Fibroblast of skin of scalp (primary cell): ENCODE measurements at places on chromosomes 5 and 9.

DNA sequence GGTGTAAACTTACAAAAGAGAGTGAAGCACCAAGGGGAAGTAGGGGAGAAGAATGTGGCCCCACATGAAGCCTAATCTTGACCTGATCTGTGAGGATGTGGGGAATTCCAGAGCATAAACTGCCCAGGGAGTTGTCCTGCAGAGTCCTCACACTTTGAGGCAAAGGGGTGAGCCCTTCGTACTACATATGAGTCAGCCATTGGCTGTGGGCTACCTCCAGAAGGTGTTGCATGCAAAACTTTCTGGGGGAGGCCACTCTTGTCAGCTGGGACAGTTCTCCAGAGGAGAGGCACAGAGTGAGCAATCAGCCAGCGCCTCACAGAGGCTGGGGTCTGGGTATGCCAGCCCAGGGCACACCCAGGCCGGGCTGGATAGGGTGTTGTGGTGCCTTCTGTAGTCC lies 98.1 kb upstream of the NMUR2 start:
- DNase-seq, result no peak

- DNase-seq, result no peak
These were observed 62.9 kb downstream of the NREP start for GRCh38 chr5:111694133-111694532.

DNA sequence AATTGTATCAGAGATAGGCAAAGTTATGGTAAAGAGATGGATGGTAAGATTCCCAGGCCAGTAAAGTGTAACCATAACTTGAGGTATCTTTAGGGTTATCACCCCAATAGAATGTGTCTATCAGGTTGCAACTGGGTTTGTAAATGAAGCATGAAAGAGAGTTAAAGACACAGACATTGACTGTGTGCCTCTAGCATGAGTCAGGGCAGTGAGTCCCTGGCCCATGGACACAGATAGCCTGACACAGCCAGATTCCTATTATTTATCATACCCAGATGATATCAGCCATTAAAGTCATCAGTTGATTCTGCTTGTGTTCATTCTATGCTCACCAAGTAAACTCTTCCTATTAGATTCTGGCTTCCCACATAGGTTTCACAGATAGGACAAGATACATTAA lies 33.5 kb upstream of the SNAPC3 start:
- DNase-seq, result no peak

DNA sequence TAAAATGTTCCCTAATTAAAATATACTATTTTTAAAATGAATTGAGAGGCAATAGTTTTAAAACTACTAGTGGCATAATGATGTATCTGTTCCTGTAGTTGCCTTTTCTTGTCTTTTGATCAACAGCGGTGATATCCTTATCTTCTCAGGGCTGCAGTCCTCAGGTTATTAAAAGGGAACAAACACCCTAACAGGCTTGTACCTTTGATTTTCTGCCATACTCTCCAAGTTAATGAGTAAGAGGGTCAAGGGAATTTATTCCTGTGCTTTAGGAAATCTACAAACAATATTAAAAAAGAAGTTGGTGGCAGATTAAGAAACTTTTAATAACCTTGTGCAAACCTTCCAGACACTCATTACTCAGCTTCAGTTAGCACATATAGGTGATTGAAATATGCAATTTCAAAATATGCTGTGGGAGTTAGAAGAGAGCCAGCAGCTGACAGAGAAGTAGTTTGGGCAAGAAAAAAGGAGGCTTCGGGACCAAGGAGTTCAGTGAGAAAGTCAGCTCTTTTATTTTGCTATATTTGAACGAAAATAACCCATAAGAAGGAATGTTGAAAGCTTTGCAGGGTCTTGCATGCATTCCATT lies 81.0 kb upstream of the TLE4 start:
- DNase-seq, result no peak

GRCh38 chr5:180341595-180341994 lies 11.5 kb downstream of the GFPT2 start:
- no peak for DNase-seq

- peak; percentile 7 for DNase-seq
These were observed 722 bp downstream of the TBC1D9B start for GRCh38 chr5:179906795-179907555.

DNA sequence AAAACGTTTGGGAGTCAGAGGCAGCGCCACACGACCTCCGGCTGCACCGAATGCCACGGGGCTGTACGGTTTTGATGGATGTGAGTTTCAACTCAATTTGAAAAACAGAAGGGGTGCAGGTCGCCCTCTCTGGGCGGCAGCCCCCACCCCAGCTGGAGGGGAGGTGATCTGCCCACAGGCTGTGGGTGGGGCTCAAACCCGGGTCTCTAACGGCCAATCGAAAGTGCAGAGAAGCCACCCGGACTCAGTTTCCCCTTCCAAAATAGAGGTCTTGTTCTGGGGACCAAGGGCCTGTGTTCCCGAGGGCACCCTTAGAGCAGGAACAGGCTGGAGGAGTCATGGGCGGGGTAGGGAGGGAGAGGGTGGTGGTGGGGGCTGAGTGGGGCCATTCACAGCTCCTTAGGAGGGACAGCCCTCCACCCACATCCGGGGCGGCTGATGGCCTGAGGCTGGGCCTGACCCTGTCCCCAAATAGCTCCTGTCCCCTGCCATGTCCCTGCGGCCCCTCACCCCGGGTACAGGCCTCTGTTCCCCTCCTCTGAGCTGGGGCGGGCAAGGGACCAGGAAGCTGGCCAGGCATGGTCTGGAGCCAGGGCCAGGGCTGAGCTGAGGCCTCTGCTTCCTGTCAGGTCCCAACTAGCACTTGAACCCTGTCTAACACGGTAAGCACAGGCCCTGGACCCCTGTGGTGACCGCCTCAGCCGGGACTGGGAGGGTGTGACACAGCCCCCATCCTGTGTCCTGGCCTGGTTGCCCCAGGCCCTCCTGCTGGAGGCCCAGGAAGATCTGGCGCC lies 22.6 kb upstream of the NOTCH1 start:
- DNase-seq, result no peak

- no peak for DNase-seq
These were observed 106.3 kb upstream of the NR3C1 start for GRCh38 chr5:143509758-143510221.

GRCh38 chr9:119639287-119639955 lies 270.2 kb upstream of the BRINP1 start:
- DNase-seq, result peak; percentile 4

- no peak for DNase-seq
These were observed 129.1 kb upstream of the BOD1 start for GRCh38 chr5:173745557-173745956.

- no peak for DNase-seq
These were observed 2.8 kb downstream of the LMX1B start for GRCh38 chr9:126616521-126616976.

DNA sequence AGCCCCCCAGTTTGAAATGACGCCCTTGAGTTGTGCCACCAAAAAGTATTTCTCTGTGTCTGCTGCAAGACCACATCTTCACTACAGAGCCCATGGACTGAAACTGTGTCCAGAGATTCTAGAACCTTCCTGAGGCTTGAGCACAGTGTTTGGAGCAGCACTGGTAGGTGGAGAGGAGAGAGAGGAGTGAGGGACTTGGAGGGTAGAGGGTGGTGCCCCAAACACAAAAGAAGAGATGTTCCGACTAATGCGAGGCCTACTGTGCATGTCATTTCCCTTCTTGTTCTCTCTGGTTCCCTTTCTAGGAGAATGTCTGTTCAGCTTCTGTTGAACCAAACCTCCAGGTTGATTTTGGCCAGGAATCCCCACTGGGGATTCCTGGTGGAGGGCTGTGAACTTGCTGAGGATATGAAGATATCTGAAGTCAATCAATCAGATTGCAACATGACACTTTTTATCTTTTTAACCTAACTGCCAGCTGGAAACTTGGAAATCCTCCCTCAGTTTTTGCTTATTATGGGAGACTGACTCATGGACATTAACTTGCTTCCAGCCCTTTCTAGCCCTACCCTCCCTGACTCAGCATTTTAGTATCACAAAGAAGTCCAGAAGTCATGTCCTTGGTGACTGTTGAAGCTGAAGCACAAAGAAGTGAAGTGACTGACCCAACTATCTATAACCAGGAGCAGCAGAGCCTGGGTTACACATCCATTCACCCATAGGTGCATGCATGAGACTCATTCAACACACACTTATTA lies 154.5 kb downstream of the NR3C1 start:
- DNase-seq, result peak; percentile 78

DNA sequence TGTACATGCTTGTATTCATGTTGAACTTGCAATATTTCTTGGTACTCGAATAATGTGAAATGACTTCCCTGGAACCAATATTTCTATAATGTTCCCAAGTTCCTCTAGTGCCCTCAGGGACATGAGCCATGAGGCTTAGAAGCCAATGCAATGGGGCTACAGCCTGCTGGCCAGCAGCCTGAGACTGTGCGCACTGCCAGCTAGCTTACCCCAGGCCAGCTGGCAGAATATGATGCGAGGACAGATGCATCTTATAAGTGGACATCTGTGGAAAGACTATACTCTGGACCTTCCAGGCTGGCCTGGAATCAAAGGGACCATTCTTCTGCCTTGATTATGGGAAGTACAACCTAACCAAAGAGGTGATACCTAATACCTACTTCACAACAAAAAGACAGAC lies 1862.0 kb upstream of the ACO1 start:
- DNase-seq, result no peak

DNA sequence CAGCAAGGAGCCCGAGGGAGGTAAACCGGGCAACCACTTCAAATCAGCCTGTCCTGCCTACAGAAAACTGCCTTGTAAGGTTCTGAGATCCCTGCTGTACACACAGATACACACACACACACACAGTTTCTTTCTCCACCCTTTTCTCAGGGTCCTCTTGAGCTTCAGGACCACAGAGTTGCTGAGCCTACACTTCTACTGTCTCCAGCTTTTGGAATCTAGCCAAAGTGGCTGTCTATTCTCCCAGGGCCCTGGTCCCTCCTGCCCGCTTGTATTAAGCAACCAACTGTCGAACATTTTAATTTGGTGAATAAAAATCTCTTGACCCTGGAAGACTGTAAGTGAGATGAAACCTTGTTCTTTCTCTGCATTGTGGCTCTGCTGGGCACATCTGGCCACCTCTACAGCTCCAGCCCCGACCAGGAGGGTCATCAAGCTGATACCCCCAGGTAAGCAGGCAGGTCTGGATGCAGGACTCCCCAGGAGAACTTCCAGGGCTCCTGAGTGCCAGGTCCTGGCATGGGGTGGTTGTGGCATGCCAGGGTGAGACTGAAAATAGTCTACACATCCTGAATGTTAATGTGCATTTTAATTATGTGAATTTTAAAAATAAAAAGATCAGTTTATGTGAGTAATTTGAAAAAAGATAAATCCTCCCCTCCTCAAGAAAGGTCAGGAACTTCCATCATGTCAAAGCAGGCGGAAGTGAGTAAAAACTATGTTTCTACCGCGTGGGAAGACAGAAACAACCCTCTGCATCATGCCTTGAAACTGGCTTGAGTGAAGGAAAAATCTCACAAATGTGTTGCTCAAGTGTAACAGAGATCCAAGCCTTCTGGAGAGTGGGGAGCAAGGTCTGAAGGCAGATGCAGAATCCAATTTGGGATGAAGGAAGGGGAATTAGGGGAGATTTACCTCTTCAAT lies 15.0 kb upstream of the S1PR3 start:
- no peak for DNase-seq

DNA sequence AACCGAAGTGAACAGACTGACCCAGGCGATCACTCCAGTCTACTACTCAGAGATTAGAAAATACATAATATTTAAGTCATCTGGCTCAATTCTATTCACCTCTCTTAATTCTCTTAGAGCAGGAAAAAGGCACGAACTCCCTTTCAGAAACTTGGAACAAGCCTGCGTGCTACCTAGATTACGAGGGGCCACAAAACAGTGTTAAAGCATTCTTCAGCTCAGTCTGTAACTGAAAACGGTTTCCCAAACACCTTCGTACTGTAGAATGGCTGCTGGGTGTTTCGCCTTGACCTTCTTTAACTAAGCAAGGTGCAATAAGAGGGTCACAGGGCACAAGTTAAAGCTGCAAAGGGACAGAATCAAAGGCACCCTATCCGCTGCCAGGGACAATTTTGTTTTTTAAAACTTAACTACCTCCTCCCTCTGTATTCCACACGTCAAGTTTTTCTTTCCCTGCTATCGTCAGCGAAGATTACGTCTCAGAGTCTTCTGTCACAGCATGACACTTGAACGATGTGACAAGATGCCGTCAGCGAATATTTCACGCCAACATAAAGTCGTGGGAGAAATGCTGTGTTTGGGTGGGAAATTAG lies 687 bp downstream of the LYSMD3 start:
- peak; percentile 22 for DNase-seq

- DNase-seq, result peak; percentile 12
These were observed 39.6 kb downstream of the SLC38A9 start for GRCh38 chr5:55672477-55672911.

GRCh38 chr5:32123058-32123805 lies 50.9 kb downstream of the GOLPH3 start:
- no peak for DNase-seq

- DNase-seq, result no peak
These were observed 698.0 kb upstream of the MEF2C start for GRCh38 chr5:89580976-89581375.

DNA sequence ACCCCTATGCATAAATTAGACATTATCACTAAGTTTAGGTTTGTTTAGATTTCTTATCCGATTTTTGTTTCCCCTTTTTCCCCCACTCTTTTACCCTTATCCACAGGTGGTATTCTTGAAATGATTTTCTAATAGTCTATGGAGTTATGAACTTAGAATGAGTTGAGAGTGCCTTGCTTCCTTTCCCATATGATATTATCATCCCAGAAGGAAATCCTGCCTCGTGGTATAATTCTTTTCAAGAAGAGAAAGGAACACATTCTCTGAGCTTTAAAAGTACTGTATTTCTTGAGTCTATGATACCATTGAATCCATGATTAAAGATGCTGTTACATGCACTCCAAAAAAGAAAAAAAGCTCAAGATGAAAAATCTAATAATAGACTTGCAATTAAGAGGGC lies 76.9 kb upstream of the ADAMTSL1 start:
- no peak for DNase-seq

GRCh38 chr5:177473443-177474001 lies at the start of gene DBN1:
Gene DBN1 (minus strand): TSS chr5:177473634. CDS start chr5:177473521, 113 bp downstream.
- peak; percentile 79 for DNase-seq

- no peak for DNase-seq
These were observed 1013.4 kb upstream of the COX7C start for GRCh38 chr5:85604378-85604777.

DNA sequence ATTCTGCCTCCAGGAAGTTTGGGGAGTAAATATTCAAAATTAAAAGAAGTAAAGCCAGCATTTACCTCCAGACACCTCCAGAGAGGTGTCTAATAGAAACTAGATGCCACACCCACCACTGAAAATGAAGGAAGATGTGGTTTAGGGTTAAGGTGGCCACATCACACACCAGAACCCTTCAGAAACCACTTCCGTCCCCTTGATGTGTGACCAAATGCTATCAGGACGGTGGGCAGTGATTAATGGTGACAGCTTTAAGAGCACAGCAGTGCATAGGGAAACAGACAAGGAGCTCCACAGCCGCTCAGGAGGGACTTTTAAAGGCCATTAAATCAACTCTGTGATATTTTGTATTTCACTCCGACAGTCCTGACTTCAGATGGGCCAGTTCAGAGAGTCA lies 295.2 kb downstream of the BRINP1 start:
- no peak for DNase-seq

DNA sequence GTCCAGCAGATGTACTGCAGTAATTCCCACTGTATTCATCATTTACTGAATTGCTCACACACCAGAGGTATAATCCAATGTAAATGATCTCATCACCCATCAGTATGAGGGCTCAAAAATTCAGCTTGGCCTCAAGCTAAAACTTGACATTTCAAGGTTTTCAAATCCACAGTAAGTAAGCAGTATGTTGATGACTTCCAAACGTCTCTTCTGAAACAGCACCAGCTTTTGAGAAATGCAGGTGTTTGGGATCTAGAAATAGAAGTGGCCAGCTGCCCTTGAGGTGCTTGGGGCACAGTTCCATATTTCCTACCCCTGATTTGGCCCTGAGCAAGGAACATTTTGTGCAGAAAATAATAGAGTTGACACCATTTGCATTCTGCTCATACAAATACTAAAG lies 388.0 kb upstream of the TUSC1 start:
- no peak for DNase-seq
